Adrenal gland (tissue), 19 donors: ENCODE measurements at places on chromosomes 2 and 18.

GRCh38 chr2:99127981-99128380 lies 13.5 kb upstream of the C2orf15 start:
- no peak for DNase-seq

GRCh38 chr2:176780348-176780747 lies 432.2 kb upstream of the HNRNPA3 start:
- no peak for DNase-seq

GRCh38 chr2:17804358-17804757 lies 11.9 kb upstream of the MSGN1 start:
- DNase-seq, result no peak

DNA sequence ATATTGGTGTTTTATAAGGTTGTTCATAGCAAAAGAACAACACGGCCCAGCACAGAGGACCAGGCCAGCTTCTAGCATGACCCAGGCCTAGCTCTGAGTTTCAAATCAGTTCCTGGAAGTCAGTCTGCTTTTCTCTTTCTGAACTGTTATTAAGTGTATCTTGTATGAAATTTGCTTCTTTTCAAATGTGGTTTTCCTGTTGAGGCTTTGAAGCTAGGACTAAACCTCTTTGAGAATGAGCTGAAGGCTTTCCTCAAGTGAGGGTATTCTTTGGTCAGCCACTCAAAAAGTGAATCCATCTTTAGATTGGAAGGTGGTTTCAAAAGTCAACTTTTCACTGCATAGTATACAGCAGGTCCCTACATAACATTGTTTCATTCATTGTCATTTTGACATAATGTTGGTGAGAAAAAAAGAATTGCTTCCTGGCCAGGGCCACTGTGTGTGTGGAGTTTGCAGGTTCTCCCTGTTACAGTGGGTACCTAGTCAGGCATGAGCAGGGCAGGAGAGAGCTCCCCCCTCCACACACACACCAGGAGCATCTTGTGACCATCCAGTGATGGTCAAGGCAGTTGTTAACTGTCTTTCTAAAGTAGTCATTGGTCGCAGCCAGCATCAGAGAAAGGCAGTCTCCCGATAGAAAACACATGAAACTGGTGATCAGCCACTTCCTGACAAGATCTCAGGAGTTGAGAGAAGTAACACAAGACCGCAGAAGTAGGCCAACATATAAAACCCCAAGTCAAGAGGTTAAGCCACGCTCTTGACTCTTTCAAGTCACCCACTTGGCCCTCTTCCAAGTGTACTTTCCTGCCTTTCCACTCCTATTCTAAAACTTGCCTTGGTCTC lies 6.7 kb upstream of the ACAA2 start:
- no peak for DNase-seq

GRCh38 chr2:224180810-224181209 lies 141.7 kb upstream of the SERPINE2 start:
- DNase-seq, result no peak

- DNase-seq, result no peak
Measured at GRCh38 chr2:241851325-241852115, 7.2 kb downstream of the PDCD1 start.

DNA sequence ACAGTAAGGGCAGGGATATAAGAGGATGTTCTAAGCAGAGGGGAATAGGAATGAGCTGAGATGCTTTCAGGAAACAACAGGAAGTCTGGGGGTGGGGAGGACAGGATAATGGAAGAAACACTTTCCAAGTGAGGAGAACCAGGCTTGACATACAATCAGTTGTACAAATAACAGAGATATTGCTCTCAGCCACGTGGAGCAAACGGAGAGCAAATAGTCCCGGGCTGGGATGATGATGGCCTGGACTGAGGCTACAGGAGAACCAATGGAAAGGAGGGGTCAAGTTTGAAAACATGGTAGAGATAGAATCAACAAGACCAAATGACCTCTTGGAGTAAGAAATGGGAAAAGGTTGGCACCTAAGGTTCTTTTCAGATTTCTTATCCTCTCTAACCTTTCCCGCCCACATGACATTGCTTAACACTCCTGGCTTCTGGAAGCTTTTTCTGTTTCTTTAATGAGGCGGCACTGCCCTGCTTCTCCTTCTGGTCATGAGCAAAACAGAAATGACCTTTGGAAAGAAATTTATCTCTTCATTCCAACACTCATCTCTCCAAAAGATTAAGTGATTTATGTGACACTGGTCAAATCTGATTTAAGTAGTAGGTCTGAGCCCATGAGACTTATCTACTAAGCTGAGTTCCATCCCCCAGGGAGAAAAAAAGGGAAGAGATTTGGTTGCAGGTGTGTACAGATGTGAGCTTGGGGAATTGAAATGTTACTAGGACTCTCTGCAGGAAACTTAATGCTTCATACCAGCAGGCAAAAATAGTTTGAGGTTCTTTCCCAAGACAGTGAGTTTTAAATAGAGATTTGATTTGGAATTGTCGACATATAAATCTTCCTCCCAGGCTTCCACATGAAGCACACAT lies 442.9 kb upstream of the HNRNPA3 start:
- no peak for DNase-seq

DNA sequence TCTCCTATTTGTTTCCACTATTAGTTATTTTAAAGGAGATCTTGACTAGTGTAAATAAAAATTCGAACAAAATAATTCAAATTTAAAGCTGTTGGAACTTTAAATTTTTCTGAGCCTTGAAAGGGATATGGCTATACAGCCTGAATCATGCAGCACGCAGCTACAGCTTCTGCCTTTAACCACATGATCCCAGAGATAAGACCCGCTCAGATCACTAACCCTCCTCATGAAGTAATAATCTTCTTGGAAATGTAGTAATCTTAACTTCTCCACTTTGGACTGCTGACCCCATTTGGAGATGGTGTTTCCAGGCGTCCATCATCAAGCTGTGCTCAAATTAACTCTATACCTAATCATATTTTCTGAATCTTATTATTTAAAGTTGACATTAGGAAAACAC lies 336.6 kb downstream of the DSC3 start:
- no peak for DNase-seq
